Osteoblast (primary cell): ENCODE measurements at places on chromosomes 4 and X.
A peak's percentile ranks its signal among the peaks of the same experiment; 100 is the strongest.

DNA sequence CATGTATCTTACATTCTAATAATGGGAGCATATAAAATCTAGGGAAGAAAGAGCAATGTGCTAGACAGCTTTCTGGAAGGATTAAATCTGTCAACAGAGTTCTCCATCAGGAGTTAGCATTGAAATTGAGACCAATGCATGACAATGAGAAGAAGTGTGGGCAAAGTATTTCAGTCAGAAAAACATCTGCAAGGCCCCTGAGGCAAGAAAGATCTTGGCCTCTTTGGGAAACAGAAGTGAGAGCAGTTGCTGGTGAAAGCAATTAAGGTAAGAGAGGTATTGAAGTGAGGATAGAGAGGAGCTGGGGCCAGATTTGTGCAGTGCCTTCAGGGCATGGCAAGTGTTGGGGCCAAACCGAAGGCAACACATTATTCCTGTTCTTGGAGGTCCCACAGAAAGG, 999.1 kb downstream of the STPG2 start:
- no peak for DNase-seq

DNA sequence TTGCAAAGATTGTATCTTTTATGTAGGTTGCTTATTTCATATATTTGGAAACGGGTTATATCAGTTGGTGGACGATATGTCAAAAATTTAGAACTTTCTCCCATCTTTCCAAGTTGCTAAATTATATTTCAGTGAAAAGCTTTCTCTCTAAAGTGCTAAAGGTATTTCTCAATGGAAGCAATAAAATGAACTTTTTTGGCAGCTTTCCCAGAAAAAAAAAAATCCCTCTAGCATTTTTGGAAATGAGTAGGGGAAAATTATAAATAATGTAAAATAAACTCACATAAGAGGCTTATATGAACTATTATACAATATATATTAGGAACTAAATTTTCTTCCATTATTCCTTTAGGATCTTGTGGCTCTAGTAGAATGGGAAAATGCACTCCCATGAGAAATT, 152.2 kb downstream of the GRID2 start:
- DNase-seq, result no peak

DNA sequence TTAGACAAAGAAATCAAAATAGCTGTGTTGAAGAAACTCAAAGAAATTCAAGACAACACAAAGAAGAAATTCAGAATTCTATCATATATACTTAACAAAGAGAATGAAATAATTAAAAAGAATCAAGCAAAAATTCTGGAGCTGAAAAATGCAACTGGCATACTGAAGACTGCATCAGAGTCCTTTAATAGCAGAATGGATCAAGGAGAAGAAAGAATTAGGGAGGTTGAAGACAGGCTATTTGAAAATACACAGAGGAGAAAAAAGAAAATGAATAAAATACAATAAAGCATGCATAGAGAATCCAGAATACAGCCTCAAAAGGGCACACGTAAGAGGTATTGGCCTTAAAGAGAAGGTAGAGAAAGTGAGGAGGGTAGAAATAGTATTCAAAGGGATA, 179.5 kb upstream of the SPIN4 start:
- DNase-seq, result no peak

DNA sequence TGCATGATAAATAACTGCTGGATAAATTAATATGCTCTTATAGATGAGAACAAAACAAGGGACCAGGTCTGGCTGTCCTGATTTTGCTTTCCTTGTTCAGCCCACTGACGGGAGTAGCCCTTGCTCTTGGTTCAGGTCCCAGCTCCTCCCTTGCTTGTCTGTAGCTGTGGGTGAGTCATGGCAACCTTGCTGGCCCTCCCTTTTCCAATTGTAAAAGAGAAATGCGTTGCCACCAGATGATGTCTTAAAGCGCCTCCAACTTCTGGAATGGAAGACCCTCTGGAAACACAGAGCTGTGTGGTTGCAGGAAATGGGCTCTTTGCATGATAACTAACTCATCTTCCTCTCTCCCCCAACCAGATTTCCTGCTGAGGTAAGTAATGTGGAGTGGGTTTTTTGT, 171.4 kb downstream of the AASDH start:
- DNase-seq, result no peak

DNA sequence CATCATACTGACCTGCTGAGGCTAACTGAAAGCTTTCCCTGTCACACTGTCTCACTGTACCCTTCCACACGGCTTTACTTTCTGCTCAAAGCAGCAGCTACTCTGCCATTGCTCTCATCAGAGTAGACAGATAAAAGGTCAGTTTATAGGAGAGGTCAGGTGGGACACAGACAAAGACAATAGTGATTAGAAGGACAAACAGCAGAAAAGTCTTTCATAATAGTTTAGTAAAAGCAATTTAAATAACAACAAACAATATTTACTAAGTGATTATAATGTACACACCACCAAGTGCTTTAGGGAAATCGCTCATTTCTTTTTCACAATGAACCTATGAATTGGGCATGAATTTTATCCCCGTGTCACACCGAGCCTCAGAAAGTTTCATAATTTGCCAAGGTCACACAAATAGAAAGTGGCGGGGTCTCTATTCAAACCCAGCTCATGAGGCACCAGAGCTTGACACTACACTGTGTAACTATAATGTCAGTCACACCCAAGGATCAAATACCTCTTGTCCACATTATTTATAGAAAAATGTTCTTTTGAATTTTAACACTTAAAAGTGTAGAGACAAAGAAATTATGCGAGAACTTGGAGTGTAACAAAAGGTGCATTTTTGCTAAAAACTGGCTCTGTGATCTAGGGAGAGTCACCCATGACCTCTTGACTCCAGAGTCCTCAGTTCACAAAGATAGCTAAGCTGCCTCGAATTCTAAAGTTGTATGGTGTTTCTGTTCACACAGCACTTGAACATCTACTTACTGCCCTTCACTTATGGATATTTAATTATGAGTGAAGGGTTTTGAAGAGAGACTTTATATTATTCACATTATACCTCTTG, 24.5 kb upstream of the SORBS2 start:
- DNase-seq, result peak; percentile 34

GRCh38 chrX:128634754-128635153, 582.6 kb upstream of the ACTRT1 start:
- DNase-seq, result no peak

- DNase-seq, result no peak
Observed at GRCh38 chr4:186943411-186943810, 219.8 kb upstream of the FAT1 start.

DNA sequence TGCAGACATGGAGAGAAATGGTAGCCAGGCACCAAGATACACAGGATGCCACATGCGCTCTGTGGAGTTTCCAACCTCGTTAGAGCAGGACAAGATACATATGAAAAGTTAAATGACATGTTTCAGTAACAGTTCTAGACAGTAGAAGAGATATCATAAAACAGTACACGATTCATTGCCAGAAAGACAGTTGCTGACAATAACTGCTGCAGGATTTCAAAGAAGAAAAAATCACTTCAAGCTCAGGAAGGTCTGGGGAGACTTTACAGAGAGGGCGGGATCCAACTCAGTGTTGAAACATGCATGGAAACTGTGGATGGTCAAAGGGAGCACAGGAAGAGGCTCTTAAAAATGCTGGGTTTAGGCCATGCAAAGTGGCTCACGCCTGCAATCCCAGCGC, 31.0 kb downstream of the DCTD start:
- no peak for DNase-seq

- DNase-seq, result peak; percentile 30
Observed at GRCh38 chr4:46390355-46391058, 579 bp upstream of the GABRA2 start.

DNA sequence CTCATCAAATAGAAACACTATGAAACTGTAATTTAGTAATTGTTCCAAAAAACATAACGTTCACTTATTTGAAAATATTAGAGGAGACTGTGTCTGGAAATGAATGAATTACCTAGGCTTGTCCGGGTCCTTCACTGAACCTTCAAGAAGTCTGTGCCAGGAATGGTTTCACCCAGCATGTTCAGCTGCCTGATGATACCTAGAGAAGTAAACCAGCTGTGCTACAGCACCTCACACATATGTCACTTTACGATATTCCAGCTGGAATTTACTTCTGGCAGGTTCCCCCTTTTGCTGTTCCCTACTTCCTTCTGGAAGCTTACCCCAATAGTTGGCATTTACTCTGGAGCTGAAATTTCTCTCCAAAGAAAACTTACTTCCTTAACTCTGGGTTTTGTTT, 906.5 kb downstream of the FAT4 start:
- DNase-seq, result no peak

- peak; percentile 5 for DNase-seq
Observed at GRCh38 chr4:106816496-106816895, 219.6 kb downstream of the DKK2 start.

DNA sequence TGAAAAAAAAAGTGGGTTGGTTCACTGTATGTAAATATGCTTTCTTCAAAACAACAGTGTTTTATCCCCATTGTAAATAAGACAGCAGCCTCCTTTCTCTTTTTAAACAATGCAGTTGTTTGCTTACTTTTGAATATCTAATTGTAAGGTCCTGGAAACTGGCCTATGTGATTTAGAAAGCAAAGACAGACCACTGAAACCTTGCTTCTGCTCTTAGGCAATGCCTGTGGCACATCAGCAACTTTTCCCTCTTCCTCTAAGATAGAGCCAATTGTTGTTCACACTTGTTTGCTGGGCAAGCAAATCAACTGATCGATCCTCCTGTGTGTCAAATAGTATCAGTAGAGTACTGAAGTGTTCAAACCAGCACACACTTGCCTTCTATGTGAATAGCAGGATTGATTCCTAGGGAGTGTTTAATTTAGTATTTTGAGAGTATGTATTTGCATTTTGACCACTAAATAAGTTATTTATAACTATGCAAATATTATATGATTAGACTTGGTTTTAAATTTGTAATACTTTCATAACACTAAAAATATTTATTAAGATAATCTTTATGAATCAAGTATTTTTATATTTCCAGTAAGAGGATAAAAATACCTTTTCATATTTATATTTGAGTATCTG, 55.4 kb upstream of the GRPR start:
- DNase-seq, result no peak

DNA sequence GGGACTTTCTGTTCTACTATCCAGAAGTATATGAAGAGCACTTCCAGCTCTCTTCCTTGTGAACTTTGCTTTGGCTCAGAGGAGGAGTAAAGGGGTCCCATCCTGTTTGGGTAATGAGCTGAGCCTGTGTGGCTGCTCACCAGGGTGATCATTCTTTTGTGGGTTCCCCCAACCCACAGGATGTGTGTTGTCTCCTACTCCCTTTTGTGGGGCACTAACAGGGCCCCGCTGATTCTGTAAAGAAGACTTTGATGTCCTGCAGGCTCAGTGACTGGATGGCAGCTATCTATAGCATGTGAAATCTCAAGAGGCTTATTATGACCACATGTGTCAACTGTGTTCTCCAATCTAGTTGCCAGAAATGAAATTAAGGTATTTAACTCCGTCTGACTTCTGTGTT, 40.8 kb downstream of the ZNF518B start:
- no peak for DNase-seq

- no peak for DNase-seq
Observed at GRCh38 chrX:67613996-67614395, 70.2 kb downstream of the AR start.

DNA sequence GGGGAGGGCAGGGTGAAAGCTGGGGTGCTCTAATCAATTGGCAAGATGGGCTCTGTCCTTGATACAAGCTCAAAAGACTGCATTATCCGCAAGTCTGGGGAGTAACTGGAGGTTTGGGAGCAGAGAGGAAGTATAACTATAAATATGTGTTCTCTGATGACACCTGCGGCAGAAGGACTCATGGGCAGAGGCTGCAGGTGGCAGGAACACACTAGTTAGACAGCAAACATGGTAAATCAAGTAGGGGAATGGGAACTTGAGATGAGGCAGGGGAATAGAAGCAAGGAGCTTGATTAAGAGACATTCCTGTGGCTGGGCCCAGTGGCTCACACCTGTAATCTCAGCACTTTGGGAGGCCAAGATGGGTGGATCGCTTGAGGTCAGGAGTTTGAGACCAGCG, 30.3 kb downstream of the SH3KBP1 start:
- DNase-seq, result no peak

GRCh38 chrX:22396408-22396807, 123.7 kb downstream of the CBLL2 start:
- DNase-seq, result no peak

DNA sequence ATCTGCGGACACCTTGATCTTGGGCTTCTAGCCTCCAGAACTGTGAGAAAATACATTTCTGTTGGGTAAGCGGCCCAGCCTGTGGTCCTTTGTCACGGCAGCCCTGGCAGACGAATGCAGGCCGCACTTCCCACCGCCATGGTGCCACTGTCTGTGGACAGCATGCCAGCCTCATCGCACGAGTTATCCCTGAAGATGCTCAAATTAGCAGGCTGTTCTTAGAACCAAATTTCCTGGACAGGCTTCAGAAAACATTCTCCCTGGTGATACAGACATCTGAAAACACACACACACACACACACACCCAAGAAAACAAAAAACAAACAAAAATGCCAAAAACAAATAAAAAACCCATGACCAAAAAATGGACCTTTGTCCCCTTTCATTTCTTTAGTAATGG, 343.5 kb upstream of the GATB start:
- no peak for DNase-seq

GRCh38 chr4:15345134-15345533, 82.7 kb upstream of the C1QTNF7 start:
- no peak for DNase-seq

- peak; percentile 92 for DNase-seq
Observed at GRCh38 chr4:2977211-2978088, 14.1 kb downstream of the GRK4 start.

DNA sequence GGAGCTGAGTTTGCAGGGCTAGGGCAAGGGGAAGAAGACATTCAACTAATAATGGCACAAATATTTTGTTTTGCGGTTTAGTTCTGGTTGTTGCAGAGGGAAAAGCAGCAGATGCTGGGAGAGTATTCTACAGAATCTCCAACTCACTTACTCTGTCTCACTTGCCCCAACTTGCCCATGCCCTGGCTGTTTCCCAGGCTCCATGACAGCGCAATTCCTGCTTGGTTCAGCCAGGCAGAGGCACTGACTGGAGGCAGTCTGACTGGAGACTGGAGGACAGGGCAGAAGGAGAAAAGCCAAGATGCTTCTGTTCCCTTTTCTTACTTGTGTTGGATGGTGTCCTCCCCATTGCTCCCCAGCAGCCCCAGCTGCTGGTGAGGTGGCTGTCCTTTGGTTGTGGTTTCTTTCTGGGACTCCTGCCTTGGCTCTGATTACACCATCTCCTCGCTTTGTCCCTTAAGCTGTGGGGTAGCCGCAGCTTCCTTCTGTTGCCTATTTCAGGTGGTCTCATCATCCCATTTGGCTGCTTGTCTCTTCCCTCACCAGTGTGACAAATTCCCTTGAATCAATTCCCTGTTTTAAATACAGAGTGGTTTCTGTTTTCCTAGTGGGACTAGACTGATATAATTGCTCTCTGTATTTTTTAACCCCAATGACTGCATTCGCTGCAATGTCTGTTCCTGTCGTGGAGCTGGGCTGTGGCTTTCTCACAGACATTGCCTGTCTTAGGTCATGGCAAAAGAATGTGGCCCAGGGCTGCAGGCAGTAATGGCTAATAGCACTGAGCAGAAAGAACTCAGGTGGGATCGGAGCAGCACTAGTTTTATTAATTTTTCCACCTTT, 24.2 kb upstream of the RASL11B start:
- DNase-seq, result peak; percentile 78

- DNase-seq, result peak; percentile 94
Observed at GRCh38 chrX:153469811-153470410, 465 bp downstream of the HAUS7 start.
